MV-4-11 (cell line): ENCODE measurements at places on chromosomes 2 and 18.
A peak's percentile ranks its signal among the peaks of the same experiment; 100 is the strongest.

DNA sequence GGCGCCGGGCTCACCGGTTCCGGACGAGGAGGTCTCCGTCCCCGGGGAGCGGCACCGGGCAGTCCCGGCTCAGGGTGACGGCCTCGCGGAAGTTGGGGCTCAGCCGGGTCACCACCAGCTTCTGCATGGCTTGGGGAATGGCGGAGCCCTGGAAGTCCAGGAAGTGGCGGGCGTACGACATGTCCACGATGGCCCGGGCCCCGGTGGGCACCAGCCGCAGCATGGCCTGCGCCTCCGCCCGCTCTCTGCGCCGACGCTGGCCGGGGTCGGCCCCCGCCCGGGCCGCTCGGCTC lies 157 bp downstream of the PTGR3 start:
- no peak for DNase-seq

GRCh38 chr2:195407783-195408182 lies 249.2 kb upstream of the SLC39A10 start:
- no peak for DNase-seq

DNA sequence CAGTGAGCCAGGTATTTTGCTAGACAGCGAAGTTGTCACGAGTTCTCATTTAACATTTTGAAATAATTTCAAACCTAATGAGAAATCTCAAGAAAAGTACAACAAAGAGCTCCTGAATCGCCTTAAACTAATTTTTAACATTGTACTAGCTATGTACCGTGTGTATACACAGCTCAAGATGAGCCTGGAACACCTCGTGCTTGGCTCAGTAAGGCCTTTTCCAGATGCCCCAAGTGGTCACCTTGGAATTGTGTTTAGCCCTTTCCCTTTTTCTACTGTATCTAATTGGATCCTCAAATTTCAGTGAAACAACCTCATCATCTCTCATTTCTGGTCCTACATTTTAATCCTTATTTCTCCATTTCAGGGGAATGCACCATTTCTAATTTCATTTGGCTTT lies 7.2 kb downstream of the PTPN4 start:
- no peak for DNase-seq

DNA sequence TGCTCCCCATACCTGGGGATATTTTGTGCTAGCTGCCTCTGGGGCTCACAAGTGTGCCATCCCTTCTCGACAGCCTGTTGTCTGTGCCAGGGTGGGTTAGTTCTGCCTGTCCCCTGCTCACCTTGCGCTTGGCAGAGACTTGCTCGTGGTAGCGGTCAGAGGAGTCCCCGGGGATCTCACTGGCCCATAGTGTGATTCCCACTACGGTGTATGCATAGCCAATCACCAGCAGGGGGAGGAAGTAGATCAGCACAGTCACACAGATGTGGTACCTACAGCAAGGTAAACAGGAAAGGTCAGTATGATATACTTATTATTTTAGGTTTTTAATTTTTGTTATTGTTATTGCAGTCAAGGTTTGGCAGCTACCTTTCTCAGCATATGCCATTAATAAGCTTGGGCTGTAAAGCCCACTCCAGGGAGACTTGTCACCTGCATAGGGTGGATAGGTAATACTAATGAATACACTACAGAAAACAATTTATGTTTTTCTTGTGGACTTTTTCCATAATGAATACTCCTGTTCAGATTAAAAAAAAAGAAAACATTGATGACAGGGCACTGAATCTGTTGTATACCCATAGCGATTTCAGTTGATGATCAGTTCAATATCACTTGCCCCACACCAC lies 95.2 kb downstream of the POLE4 start:
- DNase-seq = no peak

GRCh38 chr2:62199392-62200125 lies 3.6 kb downstream of the B3GNT2 start:
- DNase-seq = peak; percentile 70

- no peak for DNase-seq
These were observed 927.6 kb downstream of the TSN start for GRCh38 chr2:122683018-122683417.

DNA sequence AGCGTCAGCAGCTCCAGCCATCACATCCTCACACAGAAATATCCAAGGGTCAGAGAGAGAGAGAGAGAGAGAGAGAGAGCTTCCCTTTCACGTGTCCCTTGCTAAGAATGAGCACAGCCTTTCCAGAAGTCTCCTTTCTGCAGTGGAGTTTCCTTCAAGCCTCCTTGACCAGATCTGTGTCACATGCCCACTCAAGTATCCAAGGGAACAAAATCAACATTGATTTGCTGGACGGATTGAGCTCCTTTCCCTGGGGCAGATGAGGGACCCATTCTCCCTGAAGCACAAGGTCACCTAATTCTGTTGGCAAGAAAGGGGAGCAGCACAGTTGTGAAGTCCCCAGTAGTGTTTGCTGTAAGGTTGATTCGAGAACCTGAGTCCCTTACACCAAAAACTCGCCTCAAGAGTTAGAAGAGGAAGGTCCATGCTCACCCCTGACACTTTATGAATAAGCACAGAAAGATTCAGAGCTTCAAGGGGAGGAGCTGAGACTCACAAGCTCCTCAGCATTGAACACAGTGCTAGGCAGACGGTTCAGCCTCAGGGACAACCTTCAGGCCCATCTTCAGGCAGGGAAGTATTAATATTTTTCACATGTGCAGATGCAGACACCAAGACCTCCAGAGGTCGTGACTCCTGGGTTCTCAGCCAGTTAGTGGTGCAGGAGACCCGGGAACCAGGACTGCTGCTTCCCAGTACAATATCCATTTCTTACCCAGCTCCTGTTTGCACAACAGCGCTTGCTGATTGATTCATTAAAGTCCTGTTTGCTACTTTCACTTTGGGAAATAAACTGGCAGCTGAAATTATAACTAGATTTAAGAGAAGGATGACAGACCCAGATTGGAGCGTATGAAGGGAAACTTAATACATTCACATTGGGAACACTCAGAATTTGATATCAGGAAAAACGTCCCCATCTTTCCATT lies 38.2 kb upstream of the MARCO start:
- DNase-seq = no peak

DNA sequence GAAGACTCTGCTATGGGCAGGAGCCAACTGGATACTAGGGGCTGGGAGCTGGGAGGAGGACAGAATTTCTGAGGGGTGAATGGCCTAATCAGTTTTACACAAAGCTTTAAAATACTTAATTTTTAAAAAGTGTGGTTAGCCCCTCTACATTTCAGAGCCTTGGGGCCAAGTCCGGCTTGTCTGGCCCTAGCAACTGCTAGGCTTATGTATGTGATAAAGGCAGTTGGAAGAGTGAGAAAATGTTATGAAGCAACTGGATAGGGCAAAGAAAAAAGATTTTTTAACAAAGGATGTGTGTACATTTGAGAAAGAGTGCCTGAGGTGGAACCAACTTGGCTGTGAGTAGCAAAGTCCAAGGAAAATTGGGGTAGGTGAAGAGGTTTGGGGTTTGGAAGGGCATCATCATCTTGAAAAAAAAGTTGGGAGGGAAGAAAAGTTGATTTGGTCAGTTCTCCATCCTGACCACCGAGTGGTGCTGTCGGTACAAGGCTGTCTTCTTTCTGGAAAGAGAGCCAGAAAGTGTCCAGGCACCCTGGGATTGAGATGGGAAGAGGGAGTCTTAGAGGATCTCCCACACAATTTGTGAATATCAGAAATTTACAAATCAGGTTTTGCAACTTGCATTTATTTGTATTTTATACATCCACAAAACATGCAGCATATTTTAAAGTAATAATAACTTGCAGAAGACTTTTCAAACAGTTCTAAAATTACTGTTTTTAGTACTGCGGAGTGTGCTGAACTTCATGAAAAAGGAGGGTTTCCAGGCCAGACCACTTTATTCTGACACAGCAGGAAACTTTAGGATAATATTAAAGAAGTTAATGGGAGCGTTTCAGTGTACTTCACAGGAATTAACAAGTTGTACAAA lies 10.5 kb upstream of the CDK15 start:
- no peak for DNase-seq
